ENCODE measurements at places on chromosomes 6 and 20. TPM values are rescaled to one million over a fixed set of nuclear protein-coding genes. Genes with fewer than 3 reads are reported as not detected.

FAM209A gene
- 0.89 TPM for polyA plus RNA-seq

MLIP gene
- 0.25 TPM for polyA plus RNA-seq

SLC13A3 gene
- polyA plus RNA-seq, result 29.1 TPM

OR10C1 gene
- not detected for polyA plus RNA-seq

GRCh38 chr20:41182296-41183212 is 45.2 kb downstream of the PLCG1 start:
- DNase-seq, result no peak

DNA sequence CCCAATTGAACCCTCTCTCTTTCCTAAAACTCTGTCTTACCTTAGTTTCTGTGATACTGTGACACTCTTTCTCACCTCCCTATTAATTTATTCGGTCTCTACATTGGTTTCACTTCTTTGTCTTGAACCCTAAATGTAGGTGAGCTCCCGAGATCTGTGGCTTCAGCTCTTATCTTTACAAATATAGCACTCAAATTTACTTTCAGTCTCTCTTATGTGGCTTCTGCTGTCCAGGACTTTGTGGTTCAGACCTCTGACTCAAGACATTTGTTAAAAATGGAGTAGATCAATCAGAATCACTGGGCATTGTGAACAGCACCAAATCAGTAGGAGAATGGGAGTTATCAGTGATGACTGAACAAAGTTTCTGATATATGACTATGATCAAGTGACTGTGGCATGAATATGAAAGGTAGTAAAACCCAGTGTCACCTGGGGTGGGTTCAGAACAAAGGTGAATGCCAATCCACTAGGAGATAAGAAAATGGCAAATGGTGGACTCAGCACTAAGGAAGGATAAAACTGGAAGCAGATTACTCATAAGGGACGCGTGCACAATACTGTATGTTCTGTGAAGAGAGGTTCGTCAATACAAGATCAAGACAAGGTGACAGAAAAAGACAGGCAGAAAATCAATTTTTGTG is 27.2 kb downstream of the IL17F start:
- no peak for DNase-seq

- DNase-seq, result no peak
Measured at GRCh38 chr20:59015411-59015810, 3.8 kb upstream of the TUBB1 start.

DNA sequence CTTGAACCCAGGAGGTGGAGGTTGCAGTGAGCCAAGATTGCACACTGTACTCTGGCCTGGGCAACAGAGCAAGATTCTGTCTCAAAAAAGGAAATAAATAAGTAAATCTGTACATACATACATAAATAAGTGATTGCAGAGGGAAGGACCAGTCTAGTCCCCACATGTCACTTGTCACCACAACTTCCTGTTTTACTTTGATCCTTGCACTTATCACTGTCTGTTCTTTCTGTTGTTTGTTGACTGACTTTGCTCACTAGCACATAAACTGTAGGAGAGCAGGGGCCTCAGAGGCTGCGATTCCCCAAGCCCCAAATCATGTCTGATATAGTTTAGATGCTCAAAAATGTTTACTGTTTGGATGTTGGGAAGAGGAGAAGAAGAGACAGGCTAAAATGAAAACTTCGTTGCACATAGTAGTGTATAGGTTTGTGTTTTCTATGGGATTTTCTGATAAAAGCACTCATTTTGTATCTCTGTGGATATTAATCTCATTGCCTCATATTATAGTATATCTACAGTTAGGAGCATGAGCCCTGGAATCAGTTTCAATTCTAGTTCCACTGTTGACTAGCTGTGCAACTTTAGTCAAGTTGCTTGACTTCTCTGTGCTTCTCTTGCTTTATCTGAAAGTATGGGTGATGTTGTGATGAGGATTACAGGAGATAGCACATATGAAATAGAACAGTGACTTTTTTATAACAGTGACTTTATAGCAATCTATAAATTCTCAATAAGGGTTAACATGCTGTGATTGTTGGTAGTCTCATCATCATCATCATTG is 165.0 kb downstream of the TBC1D7 start:
- no peak for DNase-seq

DNA sequence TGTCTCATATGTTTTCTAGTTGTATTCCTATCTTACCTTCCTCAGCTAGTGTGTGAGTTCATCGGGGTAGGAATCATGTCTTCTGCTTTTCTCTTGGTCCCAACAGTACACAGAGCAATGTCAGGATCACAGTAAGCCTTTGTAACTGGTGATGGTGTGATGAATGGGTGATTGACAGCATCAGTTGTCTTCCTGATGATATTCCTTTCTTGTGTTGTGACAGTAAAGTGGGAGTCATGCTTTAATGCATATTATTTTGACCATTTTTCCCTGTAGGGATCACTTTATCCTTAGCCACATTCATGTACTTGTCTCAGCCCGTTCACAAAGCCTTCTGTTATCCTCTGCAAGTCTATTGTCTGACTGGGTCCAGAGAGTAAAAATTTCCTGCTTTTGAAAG is 501.7 kb downstream of the UTRN start:
- no peak for DNase-seq

GRCh38 chr6:17007749-17008148 is 94.1 kb upstream of the STMND1 start:
- DNase-seq, result no peak

- DNase-seq, result peak; percentile 92
Measured at GRCh38 chr6:32969685-32970412, 1.5 kb downstream of the BRD2 start.
